ENCODE measurements at places on chromosomes 2 and 18.
A peak's percentile ranks its signal among the peaks of the same experiment; 100 is the strongest.

GRCh38 chr2:236904389-236905263, 181.1 kb upstream of the COPS8 start:
- no peak for DNase-seq

GRCh38 chr18:67508146-67508545, 8.4 kb downstream of the DSEL start:
- no peak for DNase-seq

DNA sequence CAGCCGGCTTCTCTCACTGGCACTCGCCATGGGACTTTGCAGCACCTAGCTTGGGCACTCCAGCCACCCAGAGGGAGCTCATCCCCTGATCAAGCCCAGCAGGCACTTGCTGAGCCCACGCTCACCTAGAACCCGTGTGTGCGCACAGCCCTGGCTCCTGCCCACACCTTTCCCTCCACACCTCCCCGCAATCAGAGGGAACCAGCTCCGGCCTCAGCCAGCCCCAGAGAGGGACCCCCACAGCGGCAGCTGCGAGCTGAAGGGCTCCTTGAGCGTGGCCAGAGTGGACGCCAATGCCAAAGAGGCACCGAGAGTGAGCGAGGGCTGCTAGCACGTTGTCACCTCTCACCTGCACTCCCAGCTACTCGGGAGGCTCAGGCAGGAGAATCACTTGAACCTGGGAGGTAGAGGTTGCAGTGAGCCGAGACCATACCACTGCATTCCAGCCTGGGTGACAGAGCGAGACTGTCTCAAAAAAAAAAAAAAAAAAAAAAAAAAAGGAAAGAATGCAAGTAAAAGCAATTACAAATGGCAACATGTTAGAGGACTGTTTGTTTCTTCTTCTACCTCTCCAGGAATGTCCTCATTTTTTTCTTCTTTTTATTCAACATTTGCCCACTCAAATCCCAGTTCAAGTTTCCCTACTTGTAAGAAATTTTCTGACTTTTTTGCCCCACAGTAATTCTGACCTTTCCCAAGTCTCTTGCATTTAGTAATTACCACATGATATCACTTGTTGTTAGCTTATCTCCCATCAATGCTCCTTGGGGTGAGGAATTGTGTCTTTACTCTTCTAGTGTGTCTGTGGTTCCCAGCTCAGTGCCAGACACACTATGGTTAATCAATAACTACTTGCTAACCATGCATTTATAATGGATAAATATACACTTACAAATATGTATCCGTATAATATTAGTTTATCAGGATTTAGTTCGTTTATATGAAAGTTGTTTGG, 40.6 kb upstream of the ST3GAL5 start:
- DNase-seq = no peak

GRCh38 chr2:171365232-171365631, 68.6 kb downstream of the METTL8 start:
- DNase-seq = no peak

DNA sequence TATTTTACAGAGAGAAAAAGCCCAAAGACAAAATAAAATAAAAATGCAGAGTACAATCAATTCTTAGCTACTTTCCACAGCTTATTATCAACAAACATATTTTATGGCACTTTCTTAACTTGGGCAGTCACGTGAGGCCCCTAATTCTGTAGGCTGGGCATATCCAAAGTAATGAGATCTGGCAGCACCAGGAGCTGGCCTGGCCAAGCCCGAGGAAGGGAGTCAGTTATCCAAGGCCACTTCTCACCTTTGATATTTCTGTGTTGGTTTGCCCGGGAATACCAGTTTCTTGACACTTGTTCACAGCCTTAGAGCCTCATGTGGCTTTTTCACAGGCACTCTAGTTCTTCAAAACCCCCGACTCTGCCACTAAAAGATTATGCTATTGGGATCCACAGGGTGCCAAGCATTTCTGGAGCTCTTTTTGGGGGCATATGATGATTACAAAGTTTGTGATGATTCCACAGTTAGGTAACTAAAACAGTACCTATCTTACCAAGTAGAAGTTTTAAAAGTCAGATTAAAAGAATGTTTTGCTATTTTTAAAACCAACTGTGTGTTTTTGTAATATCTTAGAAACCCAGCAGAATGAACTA, 90.4 kb downstream of the MEP1B start:
- DNase-seq = no peak

GRCh38 chr2:48770181-48770580, 14.7 kb upstream of the LHCGR start:
- DNase-seq = no peak

DNA sequence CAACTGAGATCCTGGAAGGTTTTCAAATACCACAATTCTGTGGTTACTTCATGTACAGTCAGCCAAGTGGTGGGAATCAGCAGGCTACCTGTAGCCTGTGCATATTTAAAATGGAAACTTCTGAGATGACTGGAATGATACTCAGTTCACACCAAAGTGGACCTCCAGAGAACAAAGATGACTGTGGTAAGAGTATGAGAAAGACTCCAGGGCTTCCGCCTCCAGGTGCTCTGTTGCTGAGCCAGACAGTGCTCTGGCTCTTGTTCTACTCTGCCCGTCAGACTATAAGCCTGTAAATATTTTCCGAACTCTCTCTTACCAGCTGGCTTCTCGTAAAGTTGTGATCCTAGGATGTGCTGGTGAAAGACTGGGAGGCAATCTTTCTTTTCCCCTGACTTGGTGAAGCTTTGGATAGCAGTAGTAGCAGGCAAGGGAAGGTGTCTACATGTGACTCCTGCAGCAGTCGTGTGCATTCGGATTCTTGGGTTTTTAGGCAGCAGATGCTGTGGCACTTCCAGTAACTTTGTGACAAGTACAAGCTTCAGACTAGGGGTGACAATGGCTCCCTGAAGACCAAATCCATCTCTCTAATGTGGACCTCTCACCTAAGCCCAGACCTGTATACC, 23.1 kb downstream of the ST3GAL5 start:
- peak; percentile 55 for DNase-seq

- DNase-seq = no peak
Measured at GRCh38 chr18:8750954-8751415, 45.6 kb downstream of the MTCL1 start.

DNA sequence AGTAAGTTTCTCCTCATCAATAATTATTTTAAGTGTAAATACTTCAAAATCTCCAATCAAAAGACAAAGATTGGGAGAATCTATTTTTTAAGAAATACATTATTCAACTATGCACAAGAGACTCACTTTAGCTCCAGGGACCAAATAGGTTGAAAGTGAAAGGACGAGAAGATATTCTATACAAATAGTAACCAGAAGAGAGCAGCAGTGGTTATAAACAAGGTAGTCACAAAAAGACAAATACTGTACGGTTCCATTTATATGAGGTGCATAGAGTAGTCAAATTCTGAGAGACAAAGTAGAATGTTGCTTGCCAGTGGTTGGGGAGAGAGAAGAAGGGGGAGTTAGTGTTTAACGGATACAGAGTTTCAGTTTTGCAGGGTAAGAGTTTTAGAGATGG, 69.8 kb downstream of the POU3F3 start:
- no peak for DNase-seq

- DNase-seq = no peak
Measured at GRCh38 chr2:201643216-201643890, at the start of gene TMEM237. Gene TMEM237 (minus strand): TSS chr2:201643503. CDS start chr2:201643400, 103 bp downstream.

DNA sequence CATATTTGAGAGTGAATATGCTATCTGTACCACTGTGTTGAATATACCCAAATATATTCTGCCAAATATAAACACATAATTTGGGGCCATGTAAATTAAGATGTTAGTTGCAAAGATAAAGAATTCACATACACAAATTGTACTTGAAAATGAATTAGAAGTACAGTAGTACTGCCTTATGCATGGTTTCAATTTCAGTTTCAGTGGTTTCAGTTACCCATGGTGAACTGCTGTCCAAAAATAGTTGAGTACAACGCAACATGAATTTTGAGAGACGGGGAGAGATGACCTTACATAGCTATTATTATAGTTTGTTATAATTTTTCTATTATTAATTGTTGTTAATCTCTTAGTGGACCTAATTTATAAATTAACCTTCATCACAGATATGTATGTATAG, 1313.0 kb upstream of the FAM98A start:
- DNase-seq = no peak

GRCh38 chr2:237904831-237905599, 45.6 kb downstream of the RAMP1 start:
- no peak for DNase-seq

GRCh38 chr18:73666772-73667171, 480.9 kb downstream of the FBXO15 start:
- no peak for DNase-seq

GRCh38 chr2:190807886-190808285, 72.7 kb upstream of the GLS start:
- no peak for DNase-seq

DNA sequence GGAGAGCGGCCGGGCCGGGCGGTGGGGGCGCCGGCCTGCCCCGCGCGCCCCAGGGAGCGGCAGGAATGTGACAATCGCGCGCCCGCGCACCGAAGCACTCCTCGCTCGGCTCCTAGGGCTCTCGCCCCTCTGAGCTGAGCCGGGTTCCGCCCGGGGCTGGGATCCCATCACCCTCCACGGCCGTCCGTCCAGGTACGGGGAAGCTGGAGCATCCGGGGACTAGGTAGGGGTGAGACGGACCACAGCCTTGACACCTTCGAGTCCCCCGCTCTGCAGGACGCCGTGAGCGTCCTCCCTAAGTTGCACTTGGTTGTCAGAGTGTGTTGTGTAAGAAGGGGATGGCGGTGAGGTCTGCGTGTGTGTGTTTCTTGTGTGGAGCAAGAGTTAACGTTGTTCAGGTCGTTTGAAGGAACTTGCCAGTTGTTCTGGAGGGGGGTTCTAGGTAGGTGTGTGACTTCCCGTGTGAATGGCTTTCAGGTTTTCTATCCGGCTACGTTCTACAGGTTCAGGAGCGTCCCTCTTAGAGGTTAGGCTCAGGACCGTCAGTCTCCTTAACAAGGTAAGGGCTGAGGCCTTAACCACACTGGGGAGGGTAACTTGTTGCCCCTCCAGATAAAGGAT, 393 bp downstream of the IL1R1 start:
- DNase-seq = no peak

DNA sequence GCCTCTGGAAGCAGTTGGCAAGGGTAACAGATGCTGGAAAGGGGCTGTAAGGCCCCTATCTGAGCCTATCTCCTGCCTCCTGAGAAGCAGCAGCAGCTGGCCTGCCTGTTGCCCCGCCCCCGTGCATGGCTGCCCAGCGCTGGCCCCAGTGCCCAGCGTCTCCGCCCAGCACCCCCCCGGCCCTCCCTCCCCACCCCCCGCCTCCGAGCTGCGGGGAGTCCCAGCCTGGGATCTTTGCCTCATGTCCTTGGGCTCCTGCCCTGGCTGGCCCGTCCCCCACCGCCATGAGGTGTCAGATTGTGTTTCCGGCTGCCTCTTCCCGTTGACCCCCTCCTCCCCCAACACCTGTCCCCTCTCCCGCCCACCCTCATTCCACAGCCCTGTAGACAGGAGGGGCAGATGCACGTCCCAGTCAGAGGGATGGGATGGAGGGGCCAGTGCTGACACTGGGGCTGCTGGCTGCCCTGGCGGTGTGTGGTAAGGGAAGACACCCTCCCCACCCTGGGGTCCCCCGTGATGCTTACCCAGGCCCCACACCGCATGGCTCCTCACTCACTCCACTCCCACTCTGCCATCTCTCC, at the start of gene CHRND:
Gene CHRND, plus strand, starts transcription at position 370 of the 581 bp plus-strand sequence. Its CDS starts 56 bp downstream, at position 426.
- DNase-seq = no peak

GRCh38 chr2:241964133-241964532, 94.6 kb downstream of the RTP5 start:
- no peak for DNase-seq

DNA sequence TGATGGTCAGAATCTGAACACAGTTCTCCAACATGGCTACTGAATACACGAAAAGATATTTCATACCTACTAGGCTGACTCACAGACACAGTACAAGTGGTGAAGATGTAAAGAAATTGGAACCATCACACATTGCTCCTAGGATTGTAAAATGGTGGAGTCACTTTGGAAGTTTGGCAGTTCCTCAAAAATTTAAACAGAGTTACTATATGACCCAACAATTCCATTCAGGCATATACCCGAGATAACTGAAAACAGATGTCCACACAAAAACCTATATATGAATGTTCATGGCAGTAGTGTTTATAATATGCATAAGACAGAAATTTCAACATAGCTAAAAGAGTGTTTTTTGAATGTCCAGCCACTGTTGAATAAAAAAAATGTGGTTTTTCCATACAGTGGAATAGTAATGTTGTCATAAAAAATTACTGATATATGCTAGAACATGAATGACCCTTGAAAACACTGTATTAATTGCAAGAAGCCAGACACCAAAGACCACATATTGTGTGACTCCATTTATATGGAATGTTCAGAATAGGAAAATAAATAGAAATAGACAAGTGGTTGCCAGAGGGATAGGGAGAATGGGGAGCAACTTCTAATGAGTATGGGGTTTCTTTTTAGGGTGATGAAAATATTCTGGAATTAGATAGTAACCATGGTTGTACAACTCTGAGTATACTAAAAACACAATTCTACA, 10.1 kb downstream of the RMP24 start:
- DNase-seq = no peak

DNA sequence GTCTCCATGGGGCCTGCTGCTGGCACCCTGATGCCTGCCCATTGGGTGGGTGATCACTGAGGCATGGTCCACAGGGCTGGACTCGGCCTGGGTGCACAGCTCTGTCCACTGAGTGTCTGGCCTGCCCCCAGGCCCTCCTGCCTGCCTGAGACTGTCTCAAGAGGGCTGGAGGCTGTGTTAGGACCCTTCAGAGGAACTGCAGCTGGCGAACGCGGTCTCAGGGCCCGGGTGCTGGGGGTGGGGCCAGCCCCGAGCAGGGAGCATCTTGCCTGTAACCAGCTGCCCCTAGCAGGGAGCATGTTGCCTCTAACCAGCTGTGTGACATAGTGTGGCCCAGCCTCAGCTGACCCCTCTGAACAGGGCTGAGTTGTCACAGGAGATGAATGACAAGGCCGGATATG, 50.0 kb downstream of the TWIST2 start:
- DNase-seq = no peak

DNA sequence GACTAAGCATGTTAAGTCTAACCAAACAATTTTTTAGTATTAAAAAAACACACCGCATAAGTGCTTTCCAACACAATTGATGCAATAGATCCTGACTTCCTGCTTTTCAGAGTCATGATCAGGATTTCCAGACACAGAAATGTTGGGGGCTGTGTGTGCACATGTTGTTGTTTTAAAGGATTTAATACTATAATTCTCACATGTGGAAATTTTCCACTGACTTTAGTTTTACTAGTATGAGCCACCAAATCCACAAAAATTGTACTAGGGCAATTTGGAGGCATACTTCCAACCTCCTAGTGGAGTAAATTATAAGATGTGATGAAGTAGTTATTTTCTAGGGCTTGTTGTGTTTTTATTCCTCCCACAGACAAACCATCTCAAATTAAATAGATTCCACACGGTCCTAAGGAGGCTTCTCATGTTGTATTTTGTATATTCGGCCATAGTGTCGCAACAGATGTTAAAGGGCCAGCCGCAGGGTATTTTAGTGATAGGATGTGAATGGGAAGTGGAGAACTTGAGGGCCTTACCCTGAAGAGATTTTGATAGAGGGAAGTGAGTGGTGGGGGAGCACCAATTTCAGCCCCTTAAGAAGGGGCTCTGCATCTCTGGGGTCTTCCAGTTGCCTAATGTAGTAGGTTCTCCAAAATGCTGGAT, 108.9 kb upstream of the KLF7 start:
- no peak for DNase-seq

- DNase-seq = no peak
Measured at GRCh38 chr18:46518438-46518837, 138.6 kb downstream of the LOXHD1 start.
